ENCODE measurements at places on chromosomes 6 and 20.
A peak's percentile ranks its signal among the peaks of the same experiment; 100 is the strongest.

GRCh38 chr20:6828794-6829423 is 61.4 kb downstream of the BMP2 start:
- DNase-seq = peak; percentile 12

GRCh38 chr6:40338306-40338705 is 248.9 kb downstream of the LRFN2 start:
- DNase-seq = no peak

DNA sequence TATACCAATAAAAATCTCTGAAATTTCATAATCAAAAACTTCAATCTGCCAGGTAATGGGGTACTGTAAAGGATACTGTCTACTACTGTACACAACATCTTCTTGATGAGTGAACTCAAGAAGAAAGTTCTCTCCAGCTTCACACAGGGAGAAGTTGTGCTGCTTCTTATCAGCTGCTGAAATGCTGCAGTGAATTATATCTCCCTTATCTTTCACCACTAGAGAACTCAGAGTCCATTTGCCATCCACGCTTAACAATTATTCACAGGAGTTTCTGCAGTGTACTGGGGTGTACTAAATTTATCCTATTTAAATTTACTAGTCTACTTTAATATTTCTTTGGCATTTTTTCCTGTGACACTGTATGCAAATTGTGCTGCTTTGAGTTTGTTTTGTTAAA is 384.8 kb downstream of the TFAP2B start:
- DNase-seq = no peak

DNA sequence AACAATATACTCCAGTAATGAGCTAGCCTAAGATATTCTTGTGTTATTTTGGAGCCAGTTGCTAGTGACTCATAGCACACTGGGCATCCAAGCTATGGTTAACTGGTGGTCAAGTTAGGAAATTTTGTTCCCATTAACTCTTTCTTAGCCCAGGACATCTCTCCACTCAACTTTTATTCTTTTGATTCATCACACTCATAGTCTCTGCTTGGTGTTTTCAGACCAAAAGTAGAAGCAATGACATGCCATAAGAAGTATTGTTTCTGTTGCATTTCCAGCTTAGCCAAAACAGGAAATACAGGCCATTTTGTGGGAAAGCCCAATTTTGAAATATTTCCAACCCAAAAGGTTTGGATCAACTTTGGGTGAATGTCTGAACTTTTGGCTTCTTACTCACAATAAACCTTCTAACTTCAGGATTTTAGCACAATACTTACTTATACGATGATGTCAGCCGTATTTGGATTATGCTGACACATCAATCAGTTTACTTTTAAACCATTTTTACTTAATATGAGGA is 31.6 kb upstream of the CCN2 start:
- no peak for DNase-seq

DNA sequence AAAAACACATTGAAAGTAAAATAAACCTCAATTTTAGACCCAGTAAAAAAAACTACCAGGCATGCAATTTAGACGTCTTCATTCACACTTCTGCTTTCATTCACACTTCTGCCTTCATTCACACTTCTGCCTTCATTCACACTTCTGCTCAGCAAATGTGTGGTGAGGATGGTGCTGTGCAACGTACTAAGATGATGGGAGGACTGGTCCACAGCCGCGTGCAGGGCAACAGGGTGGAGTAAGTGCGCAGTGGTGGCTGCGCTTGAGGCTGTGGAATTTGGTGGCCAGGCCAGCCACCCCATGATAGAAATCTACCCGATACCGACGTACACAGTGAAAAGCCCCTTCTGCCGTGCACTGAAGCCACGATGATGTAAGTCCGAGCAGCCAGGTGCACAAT is 114.3 kb upstream of the CD93 start:
- no peak for DNase-seq

DNA sequence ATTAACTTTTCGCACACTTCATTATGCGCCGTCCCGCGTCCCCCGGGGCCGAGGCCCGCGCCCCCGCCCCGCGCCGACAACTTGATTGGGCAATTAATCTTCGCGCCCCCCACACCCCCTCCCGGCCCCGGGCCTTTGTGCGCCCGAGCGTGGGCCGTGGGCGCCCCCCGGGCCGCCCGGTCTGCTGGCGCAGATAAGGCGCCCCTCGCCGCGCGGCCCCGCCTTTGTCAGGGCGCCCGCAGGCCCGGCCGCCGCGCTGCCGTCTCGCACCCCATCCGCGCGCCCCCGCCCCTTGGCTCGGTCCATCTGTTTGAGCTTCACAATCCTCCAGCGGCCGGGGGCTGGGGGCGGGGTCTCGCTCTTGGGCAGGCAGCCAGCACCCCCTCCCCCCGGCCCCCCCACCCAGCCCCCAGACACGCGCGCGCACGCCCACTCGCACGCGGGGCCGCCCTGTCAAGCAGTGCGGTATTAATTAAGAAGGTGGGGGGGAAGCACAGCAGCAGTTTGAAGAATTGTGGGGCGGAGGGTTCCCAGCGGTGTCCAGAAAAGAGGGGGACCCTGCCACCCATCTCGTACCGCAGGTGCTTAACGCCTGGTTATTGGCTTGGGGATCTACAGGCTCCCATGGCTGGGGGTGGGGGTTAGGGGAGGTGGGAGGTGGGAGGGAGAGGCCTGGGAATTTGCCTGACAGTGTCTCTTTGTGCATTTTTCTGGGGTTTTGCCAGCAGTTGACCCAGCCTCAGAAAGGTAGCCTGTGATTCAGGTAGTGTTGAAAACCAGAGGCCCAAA is 34.6 kb upstream of the SCRT2 start:
- DNase-seq = no peak

GRCh38 chr6:147161974-147162495 is 42.2 kb upstream of the STXBP5 start:
- no peak for DNase-seq

DNA sequence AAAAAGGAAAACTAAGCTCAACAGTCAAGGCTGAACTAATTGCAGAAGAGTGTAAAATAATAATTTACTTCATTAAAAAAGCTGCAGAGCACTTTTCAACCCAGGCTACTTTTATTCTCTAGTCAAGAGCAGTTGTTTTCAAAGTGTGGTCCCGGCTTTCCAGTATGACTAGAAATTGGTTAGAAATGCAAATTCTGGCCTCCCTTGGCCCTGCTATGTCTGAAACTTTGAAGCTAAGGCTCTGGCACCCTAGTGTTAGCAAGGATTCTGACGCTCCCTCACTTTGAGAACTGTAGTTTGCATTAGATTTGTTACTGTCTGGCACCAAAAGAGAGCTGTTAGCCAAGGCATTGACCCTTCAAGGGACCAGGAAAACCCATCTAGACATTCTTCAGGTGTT is 9.5 kb upstream of the NXT1 start:
- no peak for DNase-seq

DNA sequence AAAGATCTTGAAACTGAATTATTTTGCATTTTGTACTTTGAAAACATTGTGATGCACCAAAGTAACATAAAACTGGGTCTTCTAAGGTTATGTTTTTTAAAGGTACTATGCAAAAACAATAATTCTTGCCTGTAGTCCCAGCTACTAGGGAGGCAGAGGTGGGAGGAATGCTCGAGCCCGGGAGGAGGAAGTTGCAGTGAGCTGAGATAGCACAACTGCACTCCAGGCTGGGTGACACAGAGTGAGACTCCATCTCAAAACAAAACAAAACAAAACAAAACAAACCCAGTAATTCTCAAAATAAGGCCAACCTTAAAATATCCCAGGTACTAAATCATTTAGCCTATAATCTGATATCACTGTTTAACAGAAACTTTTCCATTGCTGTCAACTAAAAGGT is 269.6 kb downstream of the KHDC1L start:
- DNase-seq = peak; percentile 9

DNA sequence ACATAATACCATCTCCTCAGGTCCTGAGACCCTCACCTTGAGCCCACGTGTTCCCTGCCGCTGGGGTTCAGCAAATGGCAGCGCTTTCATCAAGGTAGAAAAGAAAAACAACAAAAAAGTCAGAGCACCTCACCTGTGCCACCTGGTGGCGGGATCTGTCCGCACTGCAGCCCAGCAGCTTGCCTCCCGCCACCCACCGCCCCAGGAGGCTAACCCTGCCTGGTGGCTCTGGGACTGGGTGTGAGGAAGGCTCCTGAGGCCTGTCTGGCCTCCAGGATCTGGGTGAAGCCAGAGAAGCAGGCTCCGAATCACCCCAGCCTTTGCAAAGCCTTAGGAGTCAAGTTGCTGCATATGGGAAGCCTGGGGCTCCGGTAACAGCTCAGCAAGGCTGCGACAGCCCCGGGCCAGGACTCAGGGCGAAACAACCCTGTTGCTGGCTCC is 270.8 kb downstream of the BMP7 start:
- no peak for DNase-seq
